ENCODE measurements at places on chromosomes 5 and 9. TPM values are rescaled to one million over a fixed set of nuclear protein-coding genes. Genes with fewer than 3 reads are reported as not detected.

- DNase-seq, result no peak
Observed at GRCh38 chr5:105953616-105954015, 1717.1 kb downstream of the EFNA5 start.

ARHGEF39 gene
- total RNA-seq, result 12.4 TPM

DNA sequence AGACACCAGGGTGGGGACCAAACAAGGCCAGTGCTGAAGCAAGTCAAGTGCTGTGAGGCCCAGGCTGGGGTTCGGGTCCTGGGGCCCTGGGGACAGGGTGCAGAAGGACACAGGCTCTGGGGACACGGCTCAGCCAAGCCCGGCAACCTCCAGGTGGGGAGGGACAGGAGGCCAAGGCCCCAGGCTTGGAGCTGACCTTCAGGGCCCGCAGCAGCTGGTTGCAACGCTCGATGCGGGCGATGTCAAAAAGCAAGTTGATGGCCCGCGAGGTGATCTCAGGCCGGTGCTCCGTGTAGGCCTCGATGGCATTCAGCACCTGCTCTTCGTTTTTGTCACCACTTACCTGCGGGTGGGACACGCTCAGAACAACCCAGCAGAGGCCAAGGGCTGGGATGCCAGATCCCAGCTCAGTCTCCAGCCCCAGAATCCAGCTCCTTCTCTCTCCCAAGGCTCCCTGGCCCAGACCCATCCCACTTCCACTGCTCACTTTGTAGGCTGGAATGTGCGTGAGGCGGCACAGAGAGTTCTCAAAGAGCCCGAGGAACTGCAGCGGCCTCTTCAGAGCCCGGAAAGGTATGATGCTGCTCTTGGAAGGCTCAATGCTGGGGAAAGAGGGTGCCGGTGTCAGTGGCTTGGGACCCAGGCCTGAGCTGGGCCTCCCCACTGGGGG lies 20.7 kb downstream of the ZER1 start:
- DNase-seq, result no peak

PCDHGA2 gene
- 0.11 TPM for total RNA-seq

GRCh38 chr5:22051881-22052280 lies 801.3 kb downstream of the CDH12 start:
- no peak for DNase-seq

DNA sequence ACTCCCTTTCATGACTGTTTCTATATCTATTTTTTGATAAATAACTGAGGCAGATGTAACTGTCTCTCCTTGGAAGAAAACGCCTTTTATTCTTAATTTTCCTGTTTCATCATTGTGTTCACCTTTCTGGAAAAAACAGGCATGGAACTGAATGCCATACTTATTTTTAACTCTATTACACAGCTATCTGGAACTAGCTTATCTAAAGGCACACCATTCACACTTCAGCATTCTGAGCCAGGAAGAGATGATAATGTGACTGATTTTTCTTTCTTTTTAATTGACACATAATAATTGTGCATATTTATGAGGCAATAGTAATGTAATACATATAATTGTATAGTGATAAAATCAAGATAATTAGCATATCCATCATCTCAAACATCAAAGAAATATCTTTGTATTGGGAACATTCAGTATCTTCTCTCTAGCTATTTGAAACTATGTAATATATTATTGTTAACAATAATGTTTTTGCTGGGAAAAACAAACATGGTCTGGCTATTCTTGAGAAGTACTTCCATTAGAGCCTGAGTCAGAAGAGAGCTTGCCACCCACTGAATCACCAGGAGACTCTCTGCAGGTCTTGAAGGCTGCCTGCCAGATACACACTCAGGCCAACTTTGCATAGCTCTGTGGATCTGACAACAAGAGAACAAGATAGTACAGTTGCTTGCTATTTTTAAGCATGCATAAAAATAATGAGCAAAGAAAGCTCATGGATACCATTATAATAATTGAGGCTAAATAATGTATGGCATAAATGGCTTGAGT lies 501.0 kb upstream of the EDIL3 start:
- no peak for DNase-seq

DNA sequence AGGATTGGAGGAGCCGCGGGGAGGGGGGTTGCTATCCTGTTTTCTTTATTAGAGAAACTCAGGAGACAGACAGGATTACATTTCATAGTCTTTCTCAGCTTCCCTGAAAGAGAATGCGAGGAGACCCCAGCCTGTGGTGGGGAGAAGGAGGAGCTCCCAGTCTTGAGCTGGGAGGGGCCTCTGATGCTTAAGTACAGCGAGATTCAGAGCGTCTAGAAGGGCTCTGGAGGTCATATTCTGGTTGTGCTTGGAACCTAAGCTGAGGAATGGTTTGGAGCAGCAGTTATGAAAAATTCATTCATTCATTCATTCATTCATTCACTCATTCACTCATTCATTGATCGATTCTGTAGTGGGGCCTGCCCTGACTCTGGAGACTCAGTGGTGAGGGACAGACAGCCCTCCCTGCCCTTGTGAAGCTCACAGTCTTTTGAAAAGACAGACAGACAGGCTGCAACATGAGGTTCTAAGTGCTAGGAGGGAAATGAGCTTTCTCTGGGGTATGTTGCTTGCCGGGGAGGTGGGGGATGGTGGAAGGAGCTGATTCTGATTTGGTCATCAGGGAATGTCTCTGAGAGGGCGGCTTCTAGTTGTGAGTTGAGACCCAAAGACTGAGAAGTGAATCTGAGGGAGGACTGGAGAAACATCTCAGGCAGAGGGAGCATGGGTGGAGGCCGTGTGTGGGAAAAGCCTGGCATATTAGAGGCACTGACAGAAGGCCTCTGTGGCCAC lies 2.5 kb upstream of the SPRY4 start:
- no peak for DNase-seq

GRCh38 chr5:175797521-175798038 lies 73.8 kb upstream of the CPLX2 start:
- DNase-seq, result no peak

GRCh38 chr9:2059274-2059929 lies 44.3 kb downstream of the SMARCA2 start:
- no peak for DNase-seq

- peak; percentile 60 for DNase-seq
Observed at GRCh38 chr5:116709082-116709481, 134.5 kb upstream of the SEMA6A start.

AQP7 gene
- not detected for total RNA-seq

- DNase-seq, result no peak
Observed at GRCh38 chr5:179321206-179321987, 23.9 kb downstream of the ADAMTS2 start.

CDO1 gene
- not detected for total RNA-seq

DNA sequence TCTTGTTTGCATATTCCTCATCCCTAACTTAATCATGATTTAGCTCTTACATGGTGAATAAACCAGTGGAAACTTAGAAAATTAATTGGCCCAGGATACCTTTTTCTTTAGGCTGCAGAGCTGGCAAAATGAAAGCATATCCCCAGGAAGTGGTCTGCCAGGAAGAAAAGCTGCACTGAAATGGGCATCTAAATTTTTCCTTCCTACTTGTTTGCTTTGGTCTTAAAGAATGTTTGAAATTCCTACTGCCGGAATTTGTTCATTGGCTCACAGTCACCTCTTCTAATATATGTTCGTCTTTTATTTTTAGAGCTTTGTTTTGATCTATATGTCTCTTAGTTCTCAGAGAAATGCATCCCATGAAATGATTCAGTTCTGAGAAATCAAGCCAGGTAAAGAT lies 113.2 kb upstream of the ELL2 start:
- no peak for DNase-seq

GRCh38 chr5:59992206-59992605 lies 98.7 kb upstream of the PDE4D start:
- DNase-seq, result no peak

SCGB3A2 gene
- not detected for total RNA-seq
